NCI-H1436 (cell line): ENCODE measurements at places on chromosomes 12 and 14.

DNA sequence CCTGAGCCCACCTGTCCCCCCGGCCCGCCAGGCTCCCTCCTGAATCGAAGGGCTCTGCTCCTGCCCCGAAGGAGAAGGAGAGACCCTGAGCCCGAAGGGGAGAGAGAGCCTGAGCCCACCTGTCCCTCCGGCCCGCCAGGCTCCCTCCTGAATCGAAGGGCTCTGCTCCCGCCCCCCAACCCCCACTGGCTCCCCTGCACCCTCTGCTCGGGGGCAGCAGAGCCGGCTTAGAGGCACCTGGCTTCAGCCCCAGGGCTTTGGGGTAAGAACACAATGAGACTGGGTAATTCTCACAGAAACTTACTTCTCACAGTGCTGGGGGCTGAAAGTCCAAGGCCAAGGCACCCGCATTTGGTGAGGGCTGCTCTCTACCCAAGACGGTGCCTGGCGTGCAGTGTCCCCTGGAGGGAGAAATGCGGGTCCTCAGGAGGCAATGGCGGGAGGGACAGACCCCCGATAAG is 53.1 kb upstream of the FBRSL1 start:
- DNase-seq: no peak

DNA sequence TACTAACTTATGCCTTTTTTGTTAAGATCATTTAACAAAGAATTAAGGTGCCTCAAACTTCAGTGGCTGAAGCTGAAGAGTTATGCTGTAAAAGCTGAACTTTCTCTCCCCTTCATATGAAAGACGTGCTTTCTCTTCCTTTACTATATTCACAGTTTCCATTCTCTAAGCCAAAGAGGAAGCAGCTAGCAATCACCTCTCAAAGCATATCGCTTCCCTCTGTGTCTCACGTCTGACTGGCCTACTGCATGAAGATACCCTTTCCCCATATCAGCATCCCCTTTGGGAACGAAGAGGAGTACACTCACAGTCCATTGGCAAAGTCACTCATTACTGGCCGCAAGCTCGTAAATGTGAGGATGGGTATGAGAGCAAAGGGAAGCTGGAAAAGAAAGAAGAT is 34.9 kb downstream of the SLC11A2 start:
- no peak for DNase-seq

DNA sequence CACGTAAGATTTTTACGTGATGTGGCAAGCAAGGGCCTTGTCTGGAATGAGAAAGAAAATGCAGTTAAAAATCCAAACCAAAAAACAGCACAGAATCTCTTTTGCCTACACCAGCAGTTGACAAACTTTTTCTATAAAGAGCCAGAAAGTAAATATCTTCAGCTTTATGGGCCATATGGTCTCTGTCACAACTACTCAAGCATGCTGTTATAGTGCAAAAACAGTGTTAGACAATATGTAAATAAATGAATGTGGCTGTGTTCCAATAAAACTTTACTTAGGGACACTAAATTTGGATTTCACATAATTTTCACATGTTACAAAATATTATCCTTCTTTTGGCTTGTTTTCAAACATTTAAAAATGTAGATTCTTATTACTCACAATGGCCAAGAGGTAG is 6.2 kb upstream of the ELK3 start:
- no peak for DNase-seq

DNA sequence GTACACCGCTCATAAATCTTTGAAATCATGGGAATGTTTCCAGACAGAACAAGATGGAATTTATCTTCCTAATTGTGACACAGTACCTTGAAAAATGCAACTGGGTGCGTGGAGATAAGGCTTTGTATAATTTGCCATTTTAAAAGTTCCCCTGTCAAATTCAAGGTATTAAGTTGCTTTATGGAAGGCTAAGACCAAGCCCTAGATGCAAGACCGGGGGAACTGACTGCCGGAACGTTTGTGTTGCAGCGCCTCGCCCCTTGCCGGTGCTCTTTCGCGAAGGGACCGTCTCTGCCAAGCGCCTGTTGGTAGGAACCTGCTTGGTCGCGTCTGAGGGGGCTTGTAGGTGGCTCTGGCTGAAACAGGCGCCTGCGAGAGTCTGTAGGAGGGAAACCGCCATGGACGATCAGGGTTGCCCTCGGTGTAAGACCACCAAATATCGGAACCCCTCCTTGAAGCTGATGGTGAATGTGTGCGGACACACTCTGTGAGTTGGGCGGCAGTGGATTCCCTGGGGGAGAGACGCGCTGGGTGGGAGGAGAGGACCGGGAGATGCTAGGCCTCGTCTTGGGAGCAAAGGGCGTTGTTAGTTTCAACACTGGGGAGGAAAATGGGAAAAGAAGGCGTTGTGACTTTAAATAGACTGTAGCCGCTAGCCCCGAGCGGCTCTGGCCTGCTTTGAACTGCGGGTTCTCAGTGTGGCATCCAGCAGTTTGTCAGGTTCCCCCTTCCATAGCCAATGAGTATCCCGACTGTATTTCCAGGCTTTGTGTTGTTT is at the start of gene MNAT1:
Gene MNAT1, plus strand, starts transcription at position 297 of the 778 bp plus-strand sequence. Its CDS starts 102 bp downstream, at position 399.
- DNase-seq: peak; percentile 75

- no peak for DNase-seq
Observed at GRCh38 chr14:57464008-57464730, 29.5 kb downstream of the CCDC198 start.

DNA sequence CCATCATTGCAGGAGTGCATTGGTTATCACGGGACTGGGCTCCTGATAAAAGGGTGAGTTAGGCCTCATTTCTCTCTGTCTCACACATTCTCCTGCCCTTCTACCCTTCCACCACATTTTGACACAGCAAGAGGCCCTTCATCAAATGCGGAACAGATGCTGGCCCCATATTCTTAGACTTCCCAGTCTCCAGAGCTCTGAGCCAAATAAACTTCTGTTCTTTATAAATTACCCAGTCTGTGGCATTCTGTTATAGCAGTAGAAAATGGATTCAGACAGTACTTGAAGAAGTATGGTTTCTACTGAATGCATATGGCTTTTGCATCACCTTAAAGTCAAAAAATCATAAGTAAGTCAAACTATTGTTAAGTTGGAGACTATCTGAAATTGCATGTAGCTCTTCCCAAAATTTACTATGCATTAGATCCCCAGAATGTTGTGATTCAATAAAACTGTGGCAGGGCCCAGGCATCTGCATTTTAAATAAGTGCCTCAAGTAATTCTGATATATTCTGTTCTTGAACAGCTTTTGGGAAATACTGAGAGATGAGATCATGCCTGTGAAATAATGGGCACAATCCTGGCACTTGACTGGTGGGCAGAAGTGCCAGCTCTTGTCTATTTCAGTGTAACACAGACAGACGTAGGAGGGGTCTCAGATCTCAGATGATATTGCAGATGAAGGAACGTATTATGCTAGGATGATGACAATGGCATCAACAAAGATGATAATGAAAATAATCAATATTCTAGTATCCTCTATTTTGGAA is 68.2 kb downstream of the E2F7 start:
- no peak for DNase-seq

DNA sequence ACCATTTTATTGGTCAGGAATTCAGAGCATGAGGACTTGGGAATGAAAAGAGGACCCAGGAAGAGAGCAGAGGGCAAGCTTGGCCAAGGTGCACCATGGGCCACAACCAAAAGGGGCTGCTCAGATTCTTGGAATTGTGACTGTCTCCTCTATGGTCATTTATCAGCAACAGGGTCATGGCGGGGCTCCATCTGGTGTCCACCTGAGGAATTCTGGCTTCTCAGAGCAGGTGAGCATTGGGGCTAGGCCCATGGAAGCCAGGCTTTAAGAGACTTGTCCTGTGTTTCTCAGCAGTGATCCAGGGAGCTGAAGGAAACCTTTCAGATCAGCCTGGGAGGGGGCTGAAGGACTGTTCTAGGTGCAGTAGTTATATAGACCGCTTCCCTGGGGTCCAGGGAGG is 2.6 kb upstream of the RIN3 start:
- no peak for DNase-seq

GRCh38 chr12:31037931-31038330 is 35.7 kb upstream of the DDX11 start:
- DNase-seq: no peak
